ENCODE measurements at places on chromosomes 16 and 17.

DNA sequence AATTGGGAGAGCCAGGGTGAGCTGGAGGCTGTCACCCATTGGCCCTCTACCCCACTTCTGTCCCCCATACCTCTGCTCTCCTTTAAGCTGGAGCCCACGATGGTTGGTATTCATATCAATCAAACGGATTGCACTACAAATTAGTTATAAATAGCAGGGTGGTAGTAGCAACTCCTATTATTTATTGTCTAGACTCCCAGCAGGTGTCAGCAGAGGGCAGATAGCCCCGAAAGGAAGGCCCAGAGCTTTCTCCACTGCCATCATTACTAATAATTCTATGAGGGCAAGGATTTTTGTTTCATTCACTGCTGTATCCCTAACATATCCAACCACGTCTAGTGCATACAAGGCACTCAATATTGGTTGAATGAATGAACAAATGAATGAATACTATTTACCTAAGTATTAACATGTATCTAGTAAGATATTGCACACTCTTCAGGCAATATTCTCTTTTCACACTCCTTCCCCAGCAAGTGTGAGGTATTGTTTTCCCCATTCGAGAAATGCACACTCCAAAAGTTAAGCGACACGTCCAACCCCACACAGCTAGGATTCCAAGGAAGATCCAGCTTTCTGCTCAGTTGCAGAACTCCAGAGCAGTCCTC, 6.3 kb downstream of the C17orf50 start:
- no peak for DNase-seq

DNA sequence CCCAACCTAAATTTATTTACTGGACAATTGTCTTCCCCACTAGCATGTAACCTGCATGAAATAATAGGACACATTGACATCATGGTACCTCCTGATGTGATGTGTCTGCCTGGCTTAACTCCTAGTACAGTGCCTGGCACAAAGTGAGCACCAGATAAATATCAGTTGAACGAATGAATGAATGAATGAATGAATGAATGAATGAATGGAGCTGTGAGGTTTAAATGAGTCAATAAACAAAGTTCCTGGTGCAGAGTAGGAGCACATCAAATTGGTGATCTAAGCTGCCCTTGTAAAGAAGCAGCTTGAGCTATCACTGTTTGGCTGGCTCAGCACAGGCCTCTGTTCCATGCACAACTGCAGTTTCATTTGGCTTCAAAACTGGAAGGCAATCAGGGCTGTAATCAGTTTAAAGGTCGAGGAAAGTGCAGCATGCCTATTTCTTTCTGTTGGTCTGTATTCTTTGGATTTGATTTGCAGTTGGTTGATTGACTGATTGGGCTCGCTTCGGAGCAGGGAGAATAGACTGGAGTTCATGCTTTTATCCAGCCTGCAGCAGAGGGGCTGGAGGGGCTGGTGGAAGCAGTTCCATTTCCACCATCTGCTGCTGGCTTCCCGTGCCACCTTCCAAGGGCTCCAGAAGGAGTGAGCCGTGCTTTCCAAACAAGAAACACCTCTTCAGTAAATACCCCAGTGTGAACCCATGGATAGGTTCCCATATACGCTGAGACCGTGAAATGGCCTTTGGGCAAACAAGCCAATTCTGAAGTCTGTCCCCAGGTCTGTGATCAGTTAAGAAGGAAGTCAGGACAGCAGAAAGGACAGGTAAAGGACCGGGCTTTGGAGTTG, 54.6 kb downstream of the GPRC5B start:
- DNase-seq = no peak

DNA sequence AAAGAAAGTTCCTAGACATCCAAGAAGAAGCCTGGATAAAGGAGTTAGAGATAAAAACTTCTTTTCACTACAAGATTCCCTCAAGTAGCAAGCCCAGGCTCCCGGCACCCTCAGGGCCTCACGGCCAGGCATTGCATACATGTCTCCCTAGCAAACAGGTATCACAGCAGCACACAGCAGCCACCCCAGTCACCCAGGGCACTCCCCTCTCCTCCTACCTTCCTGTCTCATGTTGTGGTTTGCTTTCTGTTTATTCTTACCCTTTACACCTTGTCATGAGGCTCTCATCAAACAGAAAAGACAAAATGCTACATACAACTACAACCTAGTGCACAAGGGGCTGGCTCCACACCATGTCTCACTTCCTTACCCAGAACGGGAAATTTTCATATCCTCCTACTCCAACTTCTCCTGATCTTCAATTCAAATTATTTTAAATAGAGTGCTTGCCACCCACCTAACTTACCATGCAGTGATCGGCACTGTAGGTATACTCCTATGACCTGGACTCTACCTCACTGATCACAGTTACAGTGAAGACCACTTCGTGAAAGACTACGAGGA, 42.7 kb downstream of the XPO6 start:
- DNase-seq = peak; percentile 22

- DNase-seq = no peak
These were observed 77.9 kb upstream of the SDK2 start for GRCh38 chr17:73722165-73722564.

DNA sequence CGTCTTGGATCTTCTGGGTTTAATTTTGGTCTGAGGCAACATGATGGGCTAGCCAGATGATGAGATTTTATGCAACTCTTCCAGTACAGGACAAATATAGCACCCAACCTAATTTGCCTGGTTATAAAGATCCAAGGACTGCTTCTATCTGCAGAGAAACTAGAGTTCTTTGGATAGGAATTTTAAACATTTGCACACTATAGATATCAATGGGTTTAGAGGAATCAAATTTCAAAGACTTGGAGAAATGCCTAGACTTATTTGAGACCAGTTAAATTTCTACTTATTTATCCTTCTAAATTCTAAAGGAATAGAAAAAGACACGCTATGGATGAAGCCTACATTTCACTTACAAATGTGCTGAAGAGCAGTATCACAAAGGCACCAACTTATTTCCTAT, 12.6 kb downstream of the PMFBP1 start:
- DNase-seq = no peak

- DNase-seq = no peak
These were observed 255.9 kb downstream of the CEP112 start for GRCh38 chr17:65936013-65936412.

DNA sequence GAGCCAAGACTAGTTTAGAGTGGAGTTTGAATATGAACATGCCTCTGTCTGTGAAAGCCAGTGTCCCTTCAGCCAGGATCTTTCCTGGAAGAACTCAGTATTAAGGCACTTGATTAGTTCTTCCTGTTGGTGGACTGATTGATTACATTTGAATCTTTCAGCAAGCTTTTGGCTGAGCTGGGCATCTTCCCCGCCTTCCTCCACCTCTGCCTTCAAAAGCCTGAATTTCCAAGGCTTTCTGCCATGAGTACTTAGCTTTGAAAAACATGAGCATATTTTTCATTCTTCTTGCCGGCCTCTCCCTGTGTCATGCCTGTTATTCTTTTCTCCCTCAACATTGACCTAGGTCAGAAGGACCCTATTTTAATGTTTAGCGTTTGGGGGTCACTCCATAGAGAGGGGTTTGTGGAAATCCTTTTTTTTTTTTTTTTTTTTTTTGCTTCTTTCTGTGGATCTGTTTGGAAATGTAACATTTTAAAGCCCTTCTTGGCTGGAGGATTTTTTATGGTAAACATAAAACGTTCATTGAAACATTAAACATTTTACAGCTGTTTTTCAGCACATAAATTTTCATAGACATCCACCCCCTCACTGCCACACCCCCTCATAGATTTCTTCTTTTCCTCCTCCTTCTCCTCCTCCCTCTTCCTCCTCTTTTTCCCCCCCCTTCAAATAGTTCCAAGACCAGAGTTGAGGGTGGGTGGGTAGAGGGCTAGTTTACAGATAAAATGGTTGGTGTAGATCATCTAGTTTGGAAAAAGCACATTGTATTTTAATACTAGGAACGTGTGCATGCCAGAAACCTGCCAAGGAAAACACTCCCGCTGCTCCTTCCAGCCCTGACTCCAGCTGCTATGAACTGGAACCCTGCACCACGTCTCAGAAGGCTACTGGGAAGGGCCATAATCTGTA, 645.9 kb downstream of the WWOX start:
- no peak for DNase-seq

- no peak for DNase-seq
These were observed 2.3 kb downstream of the TLE7 start for GRCh38 chr16:71439523-71439922.

DNA sequence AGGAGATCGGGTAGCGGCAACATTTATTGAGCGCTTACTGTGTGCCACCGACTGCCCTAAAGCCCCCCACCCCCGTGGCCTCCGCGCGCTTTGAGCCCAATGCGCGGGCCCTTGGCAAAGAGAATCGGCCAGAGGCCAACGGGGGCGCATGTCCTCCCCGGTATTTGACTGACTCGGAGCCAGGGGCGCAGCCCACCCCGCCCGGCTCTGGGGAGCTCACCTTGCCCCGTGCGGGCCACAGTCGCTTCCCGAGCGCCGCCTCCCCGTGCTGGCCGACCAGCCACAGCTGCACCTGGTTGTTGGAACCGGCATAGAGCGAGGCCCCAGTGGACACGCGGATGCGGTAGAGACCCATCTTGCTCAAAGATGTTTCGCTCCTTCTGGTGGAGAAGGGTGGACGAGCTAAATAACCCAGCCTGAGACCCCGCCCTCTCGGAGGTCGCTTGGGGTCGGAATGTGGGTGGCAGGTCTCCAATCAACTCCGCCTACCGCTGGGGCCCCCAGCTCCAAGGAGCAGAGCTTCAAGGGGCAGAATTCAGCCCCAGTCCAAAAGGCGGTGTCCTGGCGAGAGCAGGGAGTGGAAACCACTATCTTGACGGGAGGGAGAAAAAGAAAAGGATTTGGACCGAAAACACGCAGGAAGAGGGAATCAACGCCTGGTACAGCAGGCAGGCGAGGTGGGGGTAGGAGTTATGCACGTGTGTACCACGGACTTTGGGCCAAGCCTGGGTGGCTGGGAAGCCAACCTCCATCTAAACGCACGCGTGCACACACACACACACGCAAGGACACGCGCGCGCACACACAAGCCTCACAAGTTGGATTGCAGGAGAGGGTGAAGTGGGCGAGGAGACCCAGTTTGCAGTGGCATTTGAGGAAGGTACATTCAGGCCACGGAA, at the start of gene ALOX15:
TSS of gene ALOX15 (minus strand) at position 382 of the 899 bp plus-strand sequence. CDS start at position 355, 27 bp downstream.
- DNase-seq = no peak
